Ovary (tissue), 10 donors: ENCODE measurements at places on chromosomes 7 and 10.

DNA sequence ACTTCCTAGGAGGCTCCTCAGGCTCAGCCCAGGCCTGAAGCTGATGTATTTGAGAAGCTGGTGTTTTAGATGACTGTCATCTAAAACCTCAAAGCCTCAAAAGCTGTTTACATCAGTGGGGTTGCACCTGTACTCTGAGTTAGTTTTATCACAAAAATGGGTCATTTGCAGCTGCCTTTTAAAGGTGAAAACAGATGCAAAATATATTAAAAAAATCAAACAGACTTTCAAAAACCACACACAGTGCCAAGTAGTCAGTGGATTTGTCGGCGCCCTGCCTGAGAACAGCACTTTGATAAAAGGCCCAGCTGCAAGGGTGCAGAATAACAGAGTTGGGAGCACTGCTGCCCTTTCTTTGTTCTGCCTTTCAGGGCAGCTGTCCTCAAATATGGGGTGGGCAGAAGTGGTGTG lies 103.0 kb downstream of the VOPP1 start:
- DNase-seq = no peak

DNA sequence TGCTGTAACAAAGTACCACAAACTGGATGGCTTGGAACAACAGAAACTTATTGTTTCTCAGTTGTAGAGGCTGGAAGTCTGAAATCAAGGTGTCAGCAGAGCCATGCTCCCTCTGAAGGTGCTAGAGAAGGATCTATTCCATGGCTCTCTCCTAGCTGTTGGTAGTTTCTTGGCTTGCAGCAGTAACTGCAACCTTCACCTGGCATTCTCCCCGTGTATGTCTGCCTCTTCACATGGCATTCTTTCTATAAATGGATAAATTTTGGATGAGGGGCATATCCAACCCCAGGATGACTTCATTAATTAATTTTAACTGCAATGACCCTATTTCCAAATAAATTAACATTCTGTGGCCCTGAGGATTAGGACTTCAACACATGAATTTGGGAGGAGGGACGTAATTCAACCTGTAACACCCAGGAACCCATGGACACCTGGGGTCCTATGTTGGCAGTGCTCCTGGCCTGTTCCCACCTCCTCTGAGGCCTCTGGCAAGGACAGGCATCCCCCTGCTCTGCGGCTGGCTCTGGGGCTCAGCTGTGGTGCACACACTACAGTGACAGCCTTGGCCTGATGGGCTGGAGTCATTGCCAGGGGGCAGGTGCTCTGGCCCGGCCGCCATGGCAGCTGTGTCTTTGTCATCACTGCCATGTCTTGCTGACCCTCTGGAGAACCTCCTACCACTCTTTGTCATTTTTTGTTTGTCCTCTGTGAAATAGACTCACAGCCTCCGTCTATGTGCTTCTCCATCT lies 30.8 kb downstream of the LSMEM1 start:
- no peak for DNase-seq

GRCh38 chr10:102408728-102409603 lies 9.6 kb downstream of the PSD start:
- DNase-seq = peak; percentile 74

GRCh38 chr7:121873289-121874194 lies 581 bp downstream of the PTPRZ1 start:
- DNase-seq = peak; percentile 18

DNA sequence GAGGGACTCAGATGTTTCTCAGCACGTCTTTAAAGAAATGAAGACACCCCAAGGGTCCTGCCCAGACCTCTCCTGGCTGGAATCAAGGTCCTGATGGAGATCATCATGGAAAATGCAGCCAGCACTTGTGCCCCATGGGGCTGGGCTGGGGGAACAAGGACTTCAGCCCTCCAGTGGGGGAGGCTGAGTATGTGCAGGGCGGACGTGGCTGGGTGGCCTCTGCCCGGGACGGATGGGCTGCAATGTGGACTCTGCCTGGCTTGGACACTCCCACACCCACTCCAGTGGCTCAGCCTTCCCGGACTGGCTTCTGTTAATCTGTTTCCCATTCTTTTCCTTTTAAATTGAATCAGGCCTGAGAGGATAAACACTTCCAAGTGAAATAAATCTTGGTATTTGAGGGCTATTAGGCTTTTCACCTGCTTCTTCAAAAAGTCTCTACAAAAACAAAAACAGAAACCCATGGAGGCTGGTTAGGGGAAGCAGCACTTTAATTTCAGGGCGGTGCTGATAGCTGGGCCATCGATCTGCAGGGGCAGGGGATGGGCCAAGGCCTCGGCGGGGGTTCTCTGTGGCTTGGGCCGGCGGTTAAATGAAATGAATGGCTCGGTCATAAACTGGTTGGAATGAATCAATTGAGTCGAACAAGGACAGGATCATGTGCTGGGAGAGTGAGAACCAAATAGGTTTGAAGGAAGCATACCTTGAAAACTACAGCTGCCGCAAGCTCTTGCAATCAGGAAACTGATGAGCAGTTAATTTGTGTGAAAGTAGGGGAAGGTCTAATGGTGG lies 51.4 kb downstream of the ADARB2 start:
- DNase-seq = no peak

- DNase-seq = no peak
Measured at GRCh38 chr7:158073845-158074840, 513.5 kb downstream of the PTPRN2 start.

- DNase-seq = no peak
Measured at GRCh38 chr10:110620398-110620719, 23.8 kb upstream of the RBM20 start.

DNA sequence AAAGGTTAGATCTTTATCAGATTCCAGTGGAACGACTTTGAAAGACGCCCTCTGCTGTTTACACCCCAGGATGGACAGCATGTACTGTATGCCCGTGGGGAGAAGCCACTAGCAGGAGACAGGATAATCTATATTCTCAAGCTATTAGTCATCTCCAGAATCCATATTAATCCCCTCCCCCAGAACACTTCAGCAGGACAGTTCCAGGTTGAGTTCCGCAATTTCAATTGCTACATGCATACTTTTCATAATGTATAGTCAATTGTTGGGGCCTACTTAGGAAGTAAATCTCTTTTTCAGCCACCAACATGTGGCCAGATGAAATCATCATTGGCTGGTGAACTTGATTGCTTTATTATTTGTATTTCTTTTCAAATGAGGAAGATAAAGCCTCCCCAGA lies 313.1 kb upstream of the SMIM30 start:
- DNase-seq = no peak

- no peak for DNase-seq
Measured at GRCh38 chr10:100654782-100655325, 90.5 kb upstream of the PAX2 start.

- no peak for DNase-seq
Measured at GRCh38 chr10:111707076-111707475, 476.5 kb downstream of the GPAM start.
